ENCODE measurements at places on chromosomes 1 and 21.

GRCh38 chr1:26991310-26992116 is 2.0 kb upstream of the TRNP1 start:
- no peak for DNase-seq

DNA sequence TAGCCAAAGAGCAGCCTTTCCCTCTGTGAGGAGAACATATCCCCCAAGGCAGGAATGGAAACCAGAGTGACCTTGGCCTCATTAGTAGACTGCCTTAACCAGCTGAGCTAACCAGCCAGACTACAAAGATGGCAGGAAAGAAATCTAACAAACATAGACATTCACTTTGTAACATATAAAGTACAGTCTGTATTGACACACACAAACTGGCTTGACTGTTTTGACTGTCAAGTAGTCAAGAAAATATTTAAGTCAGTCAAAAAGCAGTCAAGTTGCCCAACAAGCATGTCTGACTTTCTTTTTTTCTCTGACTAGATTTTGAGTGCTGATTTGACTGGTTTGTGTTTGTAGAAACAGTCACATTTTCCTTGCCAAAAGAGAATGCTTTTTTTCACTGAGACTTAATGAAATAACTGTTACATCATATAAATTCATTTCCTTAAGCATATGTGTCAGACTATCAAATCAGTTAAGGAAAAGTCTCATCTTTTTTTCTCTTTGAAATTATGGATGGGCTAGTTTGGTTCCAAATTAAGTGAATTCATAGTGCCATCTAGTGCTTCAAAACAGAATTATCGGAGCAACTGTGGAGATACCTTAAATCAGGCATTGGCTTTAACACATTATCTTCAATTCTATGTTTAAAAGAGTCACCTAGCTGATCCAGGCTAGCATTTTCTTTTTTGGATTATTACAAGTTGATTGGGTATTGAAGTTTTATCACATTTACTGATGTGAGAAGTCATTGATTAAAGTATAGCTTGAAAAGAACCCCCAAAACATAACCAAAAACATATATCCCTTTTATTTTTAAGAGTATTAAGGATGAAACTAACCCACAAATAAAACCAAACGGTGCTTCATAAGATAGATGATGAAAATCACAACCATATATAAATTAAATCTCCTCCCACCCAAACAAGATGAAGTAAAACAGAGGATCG is 75.0 kb downstream of the ATP6V1G3 start:
- DNase-seq, result peak; percentile 31

GRCh38 chr1:225407755-225408154 is 20.1 kb downstream of the LBR start:
- no peak for DNase-seq

DNA sequence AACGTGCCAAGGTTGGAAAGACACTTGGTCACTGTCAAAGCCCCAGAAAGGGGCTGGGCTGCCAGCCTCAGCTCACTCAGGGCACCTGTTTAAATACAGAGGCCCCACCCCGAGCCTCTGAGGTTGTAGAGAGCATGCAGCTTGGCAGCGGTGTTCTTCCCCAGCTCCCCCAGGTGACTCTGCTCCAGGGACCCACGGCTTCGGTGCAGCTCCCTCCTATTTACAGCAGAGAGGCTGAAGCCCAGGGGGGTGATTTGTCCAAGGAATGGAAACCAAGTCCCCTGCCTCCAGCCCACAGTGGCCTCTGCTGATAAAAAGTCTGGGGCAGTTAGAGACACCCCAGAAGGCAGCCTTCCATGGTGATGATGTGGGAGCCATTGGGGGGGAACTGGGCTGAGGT is 9.1 kb upstream of the C1QA start:
- no peak for DNase-seq

- DNase-seq, result no peak
These were observed 71.7 kb downstream of the SEC16B start for GRCh38 chr1:177897998-177898654.

- DNase-seq, result no peak
These were observed 55.7 kb upstream of the NADK start for GRCh38 chr1:1833916-1834325.

DNA sequence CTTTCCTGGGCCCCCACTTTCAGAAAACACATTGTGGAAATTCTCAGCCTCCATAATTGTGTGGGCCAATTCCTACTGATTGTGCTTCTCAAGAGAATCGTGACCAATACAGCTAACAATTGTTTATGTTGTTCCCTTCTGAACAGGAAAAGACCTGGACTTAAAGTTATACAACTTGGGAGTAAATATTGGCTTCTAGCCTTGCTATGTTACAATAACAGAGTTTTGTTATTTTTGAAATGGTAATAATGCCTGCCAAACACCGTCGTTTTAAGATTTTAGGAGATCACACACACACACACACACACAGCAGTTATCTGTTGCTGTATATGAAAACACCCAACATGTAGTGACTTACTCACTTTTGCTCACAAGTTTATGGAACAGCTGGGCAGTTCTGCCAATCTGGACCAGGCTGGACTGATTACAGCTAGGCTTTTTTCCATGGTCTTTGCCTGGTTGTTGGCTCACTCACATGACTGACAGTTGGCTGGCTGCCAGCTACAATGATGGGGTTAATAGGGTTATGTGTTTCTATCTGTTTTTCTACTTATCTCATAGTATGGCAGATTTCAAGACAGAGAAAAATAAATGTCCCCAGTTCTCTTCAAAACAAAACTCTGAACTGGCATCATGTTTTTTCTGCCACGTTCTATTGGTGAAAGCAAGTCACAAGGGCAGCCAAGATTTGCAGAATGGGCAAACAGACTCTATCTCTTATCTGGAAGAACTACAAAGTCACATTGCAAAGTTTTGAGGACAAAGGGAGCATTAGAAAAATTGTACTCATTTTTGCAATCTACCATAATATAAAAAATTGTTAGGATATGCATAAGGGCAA is 447.5 kb downstream of the NEGR1 start:
- DNase-seq, result peak; percentile 71

- no peak for DNase-seq
These were observed 175.8 kb downstream of the TYW3 start for GRCh38 chr1:74908797-74909196.

GRCh38 chr1:10848109-10848684 is 51.8 kb upstream of the CASZ1 start:
- DNase-seq, result no peak

- no peak for DNase-seq
These were observed 121.2 kb downstream of the LMX1A start for GRCh38 chr1:165235155-165235776.

- no peak for DNase-seq
These were observed 654.9 kb upstream of the USP24 start for GRCh38 chr1:55870106-55870505.

- no peak for DNase-seq
These were observed 7.7 kb upstream of the TCP10L start for GRCh38 chr21:32592929-32593502.

- no peak for DNase-seq
These were observed 53.8 kb upstream of the MROH9 start for GRCh38 chr1:170881268-170882265.

- DNase-seq, result no peak
These were observed 119.5 kb downstream of the CASZ1 start for GRCh38 chr1:10676963-10677362.

DNA sequence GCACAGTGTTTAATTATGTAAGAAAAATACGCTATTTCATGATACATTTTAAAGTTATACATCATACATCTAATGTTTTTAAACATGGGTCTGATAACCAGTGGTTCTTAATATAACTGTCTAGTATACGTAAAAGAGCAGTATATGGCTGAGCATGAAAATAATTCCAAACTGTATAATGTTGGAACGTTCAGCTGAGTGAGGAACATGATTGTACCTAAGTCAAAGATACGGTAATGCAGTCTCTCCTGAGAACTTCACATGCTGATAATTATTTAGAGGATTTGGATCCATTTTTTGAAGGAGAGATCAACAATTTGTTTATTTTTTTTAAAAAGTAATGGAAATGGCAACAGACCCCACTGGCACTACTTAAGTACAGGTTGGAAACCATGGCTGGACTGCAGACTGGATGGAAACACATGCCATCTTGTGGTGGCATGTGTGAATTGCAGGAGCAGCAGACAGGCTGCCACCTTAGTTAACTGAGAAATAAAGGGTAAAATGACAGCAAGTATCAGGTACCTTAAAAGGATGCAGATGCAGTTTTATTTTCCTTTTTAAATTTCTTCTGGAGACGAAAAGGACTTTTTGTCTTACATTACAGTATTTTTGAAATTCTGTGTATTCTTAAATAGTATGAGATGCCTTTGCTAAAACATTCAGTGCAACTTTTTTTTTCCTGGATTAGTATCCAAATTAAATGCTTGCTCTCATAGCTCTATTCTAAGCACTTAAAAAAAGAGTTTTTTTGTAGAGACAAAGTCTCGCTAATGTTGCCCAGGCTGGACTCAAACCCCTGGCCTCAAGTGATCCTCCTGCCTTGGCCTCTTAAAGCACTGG is 73.8 kb downstream of the MTR start:
- peak; percentile 85 for DNase-seq

DNA sequence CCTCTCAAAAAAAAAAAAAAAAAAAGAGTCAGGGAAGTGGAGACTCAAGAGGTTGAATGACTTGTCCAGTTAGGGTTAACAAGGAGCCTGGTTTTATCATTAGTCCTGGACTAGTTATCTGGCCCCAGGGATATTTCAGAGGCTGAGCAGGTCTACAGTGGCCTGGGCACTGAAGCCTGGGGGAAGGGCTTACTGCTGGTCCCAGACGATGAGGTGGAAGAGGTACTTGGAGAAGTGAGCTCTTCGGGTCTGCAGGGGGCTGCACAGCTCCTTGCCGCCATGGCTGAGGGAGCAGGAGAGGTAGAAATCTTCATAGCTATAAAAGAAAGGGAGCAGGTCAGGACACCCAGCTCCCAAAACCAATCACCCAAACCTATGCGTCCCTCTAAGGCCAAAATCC is 40.1 kb downstream of the PIK3C2B start:
- DNase-seq, result no peak

GRCh38 chr1:244919320-244920282 is 55.3 kb upstream of the HNRNPU start:
- no peak for DNase-seq

- no peak for DNase-seq
These were observed 53.6 kb upstream of the DIRAS3 start for GRCh38 chr1:68103884-68104554.

DNA sequence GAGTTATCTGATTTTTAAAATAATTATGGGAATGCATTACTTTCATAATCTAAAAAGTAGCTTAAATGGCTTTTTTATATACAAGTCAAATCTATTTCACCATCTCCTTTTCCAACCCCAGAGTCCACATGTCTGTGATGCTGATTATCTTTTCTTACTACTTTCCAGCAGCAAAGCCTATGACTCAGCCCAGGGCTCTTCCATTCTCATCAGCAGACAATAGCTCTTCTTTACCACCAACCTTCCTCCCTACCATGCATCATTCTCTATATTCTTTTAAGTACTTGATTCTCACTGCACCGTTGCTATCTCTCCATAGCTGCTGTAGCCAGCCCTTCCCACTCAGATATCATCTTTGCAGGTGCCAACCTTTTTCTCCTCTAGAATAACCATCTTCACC is 61.3 kb downstream of the OVGP1 start:
- peak; percentile 5 for DNase-seq

GRCh38 chr1:66246351-66247269 is 287.3 kb upstream of the SGIP1 start:
- no peak for DNase-seq

DNA sequence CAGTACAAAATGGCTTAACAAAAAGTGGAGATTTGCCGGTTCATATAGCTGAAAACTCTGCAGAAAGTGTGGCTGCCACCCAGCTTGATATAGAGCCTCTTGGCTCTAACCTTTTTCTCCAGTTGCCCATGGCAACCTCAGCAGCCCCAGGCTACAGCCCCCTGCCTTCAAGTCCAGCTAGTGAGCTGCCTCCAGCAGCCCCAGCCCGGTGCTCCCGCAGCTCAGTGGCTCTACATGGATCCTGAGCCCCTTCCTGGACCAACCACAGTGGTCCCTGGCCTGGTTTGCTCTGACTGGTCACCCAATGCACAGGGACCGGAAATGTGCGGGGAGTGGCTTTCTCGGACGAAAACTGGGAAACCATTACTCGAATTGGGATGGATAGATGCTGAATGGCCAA is 13.3 kb upstream of the ATF3 start:
- no peak for DNase-seq

DNA sequence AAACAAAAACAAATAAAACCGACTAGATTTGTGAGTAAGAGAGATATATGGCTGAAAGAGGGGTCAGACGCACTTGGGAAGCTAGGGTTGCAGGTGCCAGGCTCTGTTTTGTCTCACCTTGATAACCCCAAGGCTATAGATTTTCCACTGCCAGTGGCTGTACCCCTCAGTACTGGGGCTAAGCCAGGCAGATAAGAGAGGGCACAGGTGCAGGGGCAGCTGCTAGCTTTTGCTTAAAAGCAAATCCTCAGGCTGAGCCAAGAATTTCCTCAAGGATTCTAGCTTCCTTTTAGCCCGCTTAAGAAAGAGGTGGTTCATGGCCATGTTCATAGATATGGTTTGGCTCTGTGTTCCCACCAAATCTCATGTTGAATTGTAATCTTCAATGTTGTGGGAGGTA is 57.9 kb downstream of the OVGP1 start:
- no peak for DNase-seq

DNA sequence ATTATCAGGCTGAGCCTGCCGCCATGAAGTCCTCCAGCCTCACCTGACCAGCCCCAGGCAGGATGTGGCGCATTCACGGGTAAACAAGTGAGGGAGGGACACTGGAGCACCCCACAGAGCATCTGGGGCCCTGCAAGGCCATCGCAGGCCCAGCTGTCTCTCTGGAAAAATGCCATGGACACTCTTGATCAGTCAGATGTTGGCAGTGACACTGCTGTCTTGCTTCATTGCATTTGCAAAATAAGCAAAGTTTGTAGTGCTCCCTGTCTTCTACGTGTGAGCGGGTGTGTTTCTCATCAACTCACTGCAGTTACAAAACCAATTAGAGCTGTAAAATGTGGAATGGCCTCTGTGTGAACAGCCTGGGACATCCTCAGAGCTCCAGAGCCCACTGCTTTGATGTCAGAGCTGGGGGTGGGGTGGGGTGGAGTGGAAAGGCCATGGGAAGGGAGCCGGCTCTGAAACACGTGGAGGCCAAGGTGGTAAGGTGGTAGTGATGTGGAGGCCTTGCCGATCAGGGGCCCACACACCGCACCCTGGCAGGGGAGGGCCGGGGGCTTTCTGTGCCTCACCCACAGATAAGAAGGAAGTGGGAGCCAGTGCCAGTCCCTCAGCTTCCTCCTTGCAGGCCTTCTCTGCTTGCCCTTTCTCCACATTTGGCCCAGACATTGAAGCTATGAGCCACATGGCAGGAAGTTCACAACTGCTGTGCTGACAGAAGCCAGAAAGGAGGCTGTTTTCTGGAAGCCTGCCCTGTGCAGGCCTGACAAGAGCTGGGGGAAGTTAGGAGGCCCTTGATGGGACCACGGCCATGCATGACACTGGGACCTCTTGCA is 254.9 kb downstream of the RHOU start:
- DNase-seq, result no peak

- DNase-seq, result no peak
These were observed 49.7 kb downstream of the DMRTA2 start for GRCh38 chr1:50373532-50373931.

- no peak for DNase-seq
These were observed 46.4 kb upstream of the JUN start for GRCh38 chr1:58830291-58830690.
